ENCODE measurements at places on chromosomes 3 and 15.

GRCh38 chr15:58110999-58111717, 27.0 kb upstream of the AQP9 start:
- no peak for DNase-seq

DNA sequence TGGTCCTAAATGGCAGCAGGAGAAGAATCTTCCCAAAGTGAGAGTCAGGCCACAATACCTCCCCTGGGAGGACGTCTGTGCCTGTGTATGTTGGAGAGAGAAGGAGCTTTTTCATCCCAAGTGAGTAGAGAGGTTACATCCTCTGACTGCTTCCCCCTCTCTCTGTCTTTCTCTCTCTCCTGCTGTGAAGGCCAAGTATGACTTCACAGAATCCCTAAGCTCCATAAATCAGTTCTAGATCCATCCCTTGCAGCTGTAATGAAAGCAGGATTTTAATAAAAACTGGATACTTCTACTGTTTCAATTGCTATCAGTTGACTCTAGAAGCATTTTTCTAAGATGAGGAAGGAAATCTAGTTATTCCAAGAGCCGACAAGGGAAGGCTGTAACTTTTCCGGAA, 389.1 kb upstream of the PROK2 start:
- no peak for DNase-seq

DNA sequence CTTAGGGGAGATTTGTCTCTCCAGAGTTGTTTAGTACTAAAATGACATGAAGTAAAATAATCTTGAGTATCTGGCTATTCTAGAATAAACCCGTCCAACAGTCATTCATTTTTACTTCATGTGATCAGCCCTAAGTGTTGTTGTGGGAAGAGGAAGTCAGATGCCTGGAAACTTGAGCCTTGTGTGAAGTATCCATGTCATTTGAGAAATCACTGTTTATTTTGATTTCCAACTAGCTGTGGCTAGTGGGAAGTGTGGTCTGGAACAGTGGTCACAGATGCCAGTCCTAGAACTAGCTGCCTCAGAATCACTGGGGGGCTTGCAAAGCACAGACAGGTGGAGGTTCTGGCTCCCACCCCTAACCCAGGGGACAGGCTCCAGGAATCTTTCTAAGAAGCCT, 77.7 kb upstream of the LIMD1 start:
- DNase-seq, result no peak

GRCh38 chr3:127538569-127538968, 52.0 kb downstream of the TPRA1 start:
- DNase-seq, result peak; percentile 4

GRCh38 chr3:140316466-140316865, 361.4 kb upstream of the TRIM42 start:
- DNase-seq, result no peak

DNA sequence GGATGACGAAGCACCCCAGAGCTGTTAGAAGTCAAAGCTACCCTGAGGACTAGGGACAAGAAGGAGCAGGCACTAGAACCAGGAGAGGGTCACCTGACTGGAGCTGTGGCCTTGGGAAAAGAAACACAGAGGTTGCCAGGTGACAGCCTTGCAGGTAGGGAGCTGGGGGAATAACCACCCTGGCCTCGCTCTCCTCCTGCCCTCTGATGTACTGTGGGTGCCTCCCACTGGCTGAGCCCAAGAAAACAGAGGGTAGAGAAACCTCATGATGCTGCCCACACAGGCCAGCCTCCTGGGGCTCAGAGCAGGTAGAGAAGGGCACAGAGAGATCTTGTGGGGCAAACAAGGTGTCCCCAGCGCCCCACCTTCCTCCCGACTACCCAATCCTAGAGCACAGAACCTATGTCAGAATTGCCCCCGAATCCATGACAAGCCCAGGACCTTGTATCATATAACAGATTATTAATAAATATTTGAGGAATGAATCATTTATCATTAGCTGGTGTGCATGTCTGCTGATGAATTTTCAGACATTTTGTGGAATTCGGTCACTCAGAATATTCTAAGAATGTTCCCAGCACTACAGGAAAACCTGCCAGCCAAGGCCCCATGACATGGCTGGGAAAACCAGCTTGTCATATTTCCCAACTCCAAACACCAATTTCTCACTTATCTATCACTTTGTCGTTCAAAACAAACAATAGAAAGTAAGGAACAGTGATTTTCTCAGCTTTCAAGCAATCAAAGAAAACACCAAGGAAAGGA, 59.8 kb upstream of the MEX3B start:
- DNase-seq, result no peak

DNA sequence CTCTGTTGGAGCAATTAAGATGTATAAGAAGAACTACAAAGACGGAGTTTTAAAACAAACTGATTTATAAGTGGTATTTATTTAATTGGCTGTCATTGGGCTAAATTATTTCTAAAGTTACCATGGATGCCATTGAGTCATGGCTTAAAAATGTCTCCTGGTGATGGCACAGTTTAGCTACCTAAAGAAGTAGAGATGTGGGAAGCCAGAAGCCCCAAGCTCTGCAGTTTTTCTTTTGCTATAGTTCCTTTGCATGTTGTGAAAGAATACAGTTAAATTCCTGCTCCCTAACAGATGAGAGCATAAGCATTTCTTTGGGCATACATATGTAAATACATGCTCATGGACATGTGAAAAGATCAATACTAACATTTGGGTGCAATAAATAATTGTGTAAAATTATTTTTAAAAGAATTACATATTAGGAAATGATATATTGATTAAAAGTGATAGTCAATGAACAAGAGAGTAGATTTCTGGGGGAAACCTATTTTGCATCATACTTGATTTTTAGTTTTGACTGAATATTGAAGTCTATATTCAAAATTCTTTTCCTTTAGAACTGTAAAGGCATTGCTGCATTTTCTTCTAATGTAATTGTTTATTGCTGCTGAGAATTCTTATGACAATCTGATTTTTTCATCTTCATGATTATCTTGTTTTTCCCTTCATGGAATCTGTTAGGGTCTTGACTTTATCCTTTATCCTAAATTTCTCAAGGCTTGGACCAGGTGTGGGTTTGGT, 2.1 kb downstream of the OPA1 start:
- no peak for DNase-seq

GRCh38 chr3:175002732-175003143, 143.6 kb downstream of the NAALADL2 start:
- no peak for DNase-seq

DNA sequence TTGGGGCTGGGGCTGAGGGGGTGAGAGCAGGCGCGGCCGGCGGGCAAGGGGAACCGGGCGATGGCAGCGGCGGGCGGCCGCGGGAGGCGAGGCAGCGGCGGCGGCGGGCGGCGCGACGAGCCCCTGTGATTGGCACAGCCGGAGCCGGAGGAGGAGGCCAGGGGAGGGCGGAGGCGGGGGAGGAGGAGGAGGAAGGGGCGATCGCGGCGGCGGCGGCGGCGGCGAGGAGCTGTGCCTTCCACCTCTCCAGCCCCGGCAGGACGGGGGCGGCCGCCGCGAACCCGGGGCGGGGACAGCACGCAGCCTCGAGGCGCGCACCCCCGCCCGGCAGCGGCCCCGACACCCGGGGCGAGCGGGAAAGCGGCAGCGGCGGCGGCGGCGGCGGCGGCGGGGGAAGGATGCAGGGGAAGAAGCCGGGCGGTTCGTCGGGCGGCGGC, at the start of gene SLCO3A1:
SLCO3A1 (plus strand) TSS at position 198 of the 437 bp plus-strand sequence.
- DNase-seq, result peak; percentile 94

- no peak for DNase-seq
These were observed 231.5 kb upstream of the SETMAR start for GRCh38 chr3:4071481-4072184.

GRCh38 chr3:18898911-18899310, 249.4 kb upstream of the KCNH8 start:
- DNase-seq, result no peak

GRCh38 chr3:31861826-31862225, 119.2 kb downstream of the OSBPL10 start:
- no peak for DNase-seq

- DNase-seq, result peak; percentile 82
These were observed 50.9 kb downstream of the MYL3 start for GRCh38 chr3:46812237-46812791.

DNA sequence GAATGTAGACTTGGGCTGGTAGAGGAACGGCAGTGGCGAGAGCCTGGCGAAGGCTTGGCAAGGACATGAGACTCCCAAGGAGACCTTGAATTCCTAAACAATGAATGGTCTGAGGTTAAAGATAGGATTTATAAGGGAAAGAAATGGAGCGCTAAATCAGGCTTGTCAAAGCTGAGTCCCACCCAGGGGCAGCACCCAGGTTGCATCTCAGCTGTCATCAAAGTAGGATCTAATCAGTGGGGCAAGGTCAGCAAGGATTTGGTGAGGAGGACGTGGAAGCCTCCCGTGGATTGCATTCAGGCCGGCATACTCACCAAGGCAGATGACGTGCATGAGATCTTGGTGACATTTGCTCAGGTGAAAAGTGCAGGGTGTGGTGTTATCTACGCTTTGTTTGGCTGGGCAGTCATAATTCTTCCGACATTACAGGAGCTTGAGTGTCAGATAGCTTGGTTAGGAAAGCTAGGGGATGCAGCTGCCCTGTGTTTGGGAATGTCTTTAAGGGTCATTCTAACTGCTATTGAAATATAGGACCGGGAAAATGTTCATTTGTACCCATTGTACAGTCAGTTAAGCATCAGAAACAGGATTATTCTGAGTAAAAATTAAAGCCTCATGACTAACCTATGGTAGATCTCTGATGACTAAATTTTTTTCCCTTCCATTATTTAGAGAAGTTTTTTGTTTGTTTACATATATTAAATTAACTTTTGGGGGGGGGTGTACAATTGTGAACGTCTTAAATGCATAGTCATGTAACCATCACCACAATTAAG, 99.4 kb upstream of the TSC22D2 start:
- no peak for DNase-seq

- no peak for DNase-seq
These were observed 224.0 kb upstream of the CBLB start for GRCh38 chr3:106092792-106093191.

DNA sequence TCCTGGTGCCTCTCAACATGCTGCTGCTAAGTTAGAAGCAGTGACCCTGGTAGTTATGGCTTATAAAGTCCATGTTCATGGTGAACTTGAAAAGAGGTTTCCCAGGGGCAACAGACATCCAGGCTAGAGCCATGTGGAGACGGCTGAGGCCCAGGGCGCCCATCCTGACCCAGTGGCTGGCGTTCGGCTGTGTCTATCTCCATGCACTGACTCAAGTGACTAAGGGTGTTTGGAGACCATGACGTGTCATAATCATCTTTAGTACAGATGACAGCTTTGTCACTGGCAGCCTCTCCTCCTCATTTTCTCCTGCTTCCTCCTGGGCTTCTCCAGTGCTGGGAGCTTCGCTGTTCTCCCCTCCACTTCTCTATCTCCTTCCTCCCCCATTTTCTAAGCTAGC, 287.4 kb upstream of the LYSMD4 start:
- DNase-seq, result no peak

DNA sequence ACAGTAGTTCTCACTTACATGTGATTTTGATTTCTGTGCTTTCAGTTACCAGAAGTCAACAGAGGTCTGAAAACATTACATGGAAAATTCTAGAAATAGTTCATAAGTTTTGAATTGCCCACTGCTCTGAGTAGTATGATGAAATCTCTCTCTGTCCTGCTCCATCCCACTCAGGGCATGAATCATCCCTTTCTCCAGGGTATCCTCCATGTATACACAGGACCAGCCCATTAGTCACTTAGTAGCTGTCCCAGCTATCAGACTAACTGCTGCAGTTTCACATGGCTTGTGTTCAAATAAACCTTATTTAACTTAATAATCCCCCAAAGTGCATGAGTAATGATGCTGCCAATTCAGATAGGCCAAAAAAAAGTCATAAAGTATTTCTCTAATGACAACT, 38.6 kb downstream of the EPHA3 start:
- DNase-seq, result no peak

- DNase-seq, result no peak
These were observed 77.2 kb downstream of the CADPS start for GRCh38 chr3:62798000-62798399.

GRCh38 chr15:51075364-51075763, 19.3 kb downstream of the TNFAIP8L3 start:
- DNase-seq, result no peak

DNA sequence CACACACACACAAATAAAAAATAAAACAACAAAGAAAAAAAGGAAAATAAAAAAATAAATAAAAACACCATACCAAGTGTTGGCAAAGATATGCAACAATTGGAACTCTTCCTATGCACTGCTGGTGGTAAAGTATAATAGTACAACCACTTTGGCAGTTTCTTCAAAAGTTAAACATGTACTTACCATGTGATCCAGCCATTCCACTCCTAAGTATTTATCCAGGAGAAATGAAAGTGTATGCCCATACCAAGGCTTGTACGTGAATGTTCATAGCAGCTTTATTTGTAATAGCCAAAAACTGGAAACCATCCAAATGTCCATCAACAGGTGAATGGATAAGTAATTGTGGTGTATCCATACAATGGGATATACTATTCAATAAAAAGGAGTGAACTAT, 17.0 kb downstream of the WDR93 start:
- DNase-seq, result no peak

DNA sequence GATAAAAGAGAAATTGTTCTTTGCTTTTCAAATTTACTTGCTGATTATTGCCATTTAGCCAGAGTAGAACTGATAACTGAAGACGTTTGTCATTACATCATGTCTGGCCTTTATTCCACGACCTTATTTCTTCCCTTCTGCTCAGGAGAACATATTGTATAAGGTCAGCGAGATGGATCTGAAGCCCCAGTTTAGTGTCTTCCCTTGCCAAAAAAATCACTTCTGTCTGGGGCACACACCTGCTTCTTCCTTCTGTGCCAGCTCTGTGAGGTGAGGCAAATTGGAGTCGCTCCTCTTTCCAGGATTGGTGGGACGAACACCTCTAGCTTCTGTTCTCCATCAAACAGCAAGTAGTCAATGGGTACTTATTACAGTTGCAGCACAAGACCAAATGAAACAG, 250.3 kb upstream of the CRBN start:
- no peak for DNase-seq

DNA sequence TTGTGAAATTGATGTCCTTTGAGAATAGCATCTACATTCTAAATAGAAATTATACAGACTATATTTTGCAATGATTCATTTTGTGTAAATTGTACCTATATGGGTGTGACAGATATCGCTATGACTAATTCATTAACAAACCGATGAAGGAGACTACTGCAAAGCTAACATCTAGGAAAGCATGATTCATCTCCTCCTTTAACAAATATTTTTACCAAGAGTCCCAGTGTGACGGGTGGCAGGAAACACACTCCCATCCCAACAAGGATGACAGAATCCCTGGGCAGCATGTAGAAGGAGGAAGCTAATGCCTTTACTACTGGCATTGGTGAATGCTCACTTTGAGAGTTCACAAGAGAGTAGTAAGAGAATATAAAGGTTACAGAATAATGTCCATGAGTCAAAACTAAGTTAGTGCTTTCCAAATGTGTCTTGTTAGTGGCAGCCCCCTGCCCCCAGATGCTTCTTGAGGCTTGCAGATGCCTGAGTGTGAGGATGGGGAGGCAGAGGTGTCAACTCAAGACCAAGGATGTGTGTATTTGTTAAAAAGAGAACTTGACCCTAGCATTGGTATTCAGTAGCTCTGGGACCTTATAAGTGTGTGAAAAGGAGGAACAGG, 180.6 kb downstream of the FMN1 start:
- DNase-seq, result no peak
